ENCODE measurements at places on chromosomes 16 and 17.

DNA sequence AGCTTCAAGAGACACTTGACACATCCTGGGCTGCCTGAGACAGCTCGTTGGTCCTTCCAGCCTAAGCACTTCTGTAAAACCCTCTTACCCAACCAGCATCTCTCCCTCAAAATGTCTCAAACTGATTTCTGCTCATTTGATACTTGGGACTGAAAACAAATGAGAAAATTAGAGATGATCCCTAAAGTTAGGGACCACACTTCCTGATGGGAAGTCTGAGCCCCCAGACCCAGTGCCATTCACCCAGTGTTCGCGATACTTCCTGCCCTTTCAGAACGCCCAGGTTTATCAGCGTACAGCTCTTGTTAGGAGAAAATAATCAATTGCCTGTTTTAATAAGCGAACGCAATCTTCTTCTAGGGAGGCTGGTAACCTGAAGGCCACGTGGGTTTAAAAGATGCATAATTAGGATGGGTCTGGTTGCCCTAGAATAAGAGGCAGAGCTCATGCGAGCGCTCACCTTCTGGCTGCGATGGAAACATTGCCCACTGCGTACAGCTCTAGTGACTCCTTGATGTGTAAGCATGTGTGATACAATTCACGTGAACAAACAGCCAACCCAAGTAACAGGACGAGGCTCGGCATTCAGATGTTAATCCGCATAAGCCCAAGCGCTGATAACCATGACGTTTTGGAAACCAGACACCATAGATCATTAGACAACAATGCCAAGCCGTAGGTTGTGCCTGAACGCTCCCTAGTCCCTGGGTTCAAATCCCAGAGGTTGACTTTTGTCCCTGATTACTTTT is 213.1 kb downstream of the FOXL1 start:
- DNase-seq: no peak

- DNase-seq: no peak
These were observed 95.4 kb downstream of the CYLD start for GRCh38 chr16:50837324-50837723.

GRCh38 chr16:29012913-29013553 is 28.2 kb downstream of the LAT start:
- DNase-seq: peak; percentile 34

GRCh38 chr16:49213594-49213993 is 68.0 kb downstream of the CBLN1 start:
- no peak for DNase-seq

GRCh38 chr17:63697341-63698286 is 2.3 kb downstream of the LIMD2 start:
- DNase-seq: peak; percentile 47

- no peak for DNase-seq
These were observed 33.4 kb downstream of the TMC7 start for GRCh38 chr16:19017179-19017578.

GRCh38 chr17:37067555-37068111 is 118.9 kb downstream of the AATF start:
- DNase-seq: no peak

- no peak for DNase-seq
These were observed 9.1 kb downstream of the ATP2A3 start for GRCh38 chr17:3954976-3955672.

- DNase-seq: no peak
These were observed 96.6 kb upstream of the SMIM36 start for GRCh38 chr17:55607731-55608341.

DNA sequence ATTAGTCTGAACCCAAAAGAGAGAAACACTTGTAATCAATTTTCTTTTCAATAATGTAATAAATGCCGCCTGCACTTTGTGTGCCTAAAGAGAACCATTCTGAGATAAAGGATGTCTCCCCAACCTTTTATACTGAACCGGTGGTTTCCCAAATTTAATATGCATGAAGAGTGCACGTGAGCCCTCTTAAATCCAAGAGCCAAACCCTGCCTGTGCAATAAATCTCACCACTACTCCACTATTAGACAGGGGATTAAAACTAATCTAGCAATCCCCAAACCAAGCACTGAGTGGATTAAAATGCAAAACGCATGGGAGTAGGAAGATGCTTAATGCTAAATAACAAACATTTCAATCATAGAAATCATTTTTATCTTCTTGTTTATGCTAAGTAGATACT is 351.0 kb upstream of the PSMD7 start:
- no peak for DNase-seq

DNA sequence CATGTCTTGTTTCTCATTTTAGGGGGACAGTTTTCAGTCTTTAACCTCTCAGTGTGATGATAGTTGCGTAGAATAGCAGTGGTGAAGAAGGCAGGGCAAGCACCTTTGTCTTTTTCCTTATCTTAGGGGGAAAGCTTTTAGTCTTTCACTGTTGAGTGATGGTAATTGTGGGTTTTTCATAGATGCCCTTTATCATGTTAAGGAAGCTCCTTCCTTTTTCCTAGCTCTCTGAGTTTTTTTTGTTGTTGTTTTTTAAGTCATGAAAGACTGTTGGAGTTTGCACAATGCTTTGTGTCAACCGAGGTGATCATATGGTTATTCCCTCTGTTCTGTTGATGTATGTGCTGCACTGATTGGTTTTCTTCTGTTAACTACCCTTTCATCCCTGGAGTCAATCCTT is 15.7 kb downstream of the NOL11 start:
- no peak for DNase-seq

GRCh38 chr17:70168977-70169708 is at the start of gene KCNJ2:
KCNJ2 (plus strand) TSS chr17:70169532; CDS start chr17:70175040, 5,508 bp downstream.
- DNase-seq: peak; percentile 4

GRCh38 chr17:8791248-8791909 is 7.8 kb downstream of the MFSD6L start:
- DNase-seq: no peak

GRCh38 chr16:85455534-85455933 is 157.6 kb upstream of the GSE1 start:
- no peak for DNase-seq

Data from bone marrow (tissue), 2 donors.